Stimulated activated CD8-positive, alpha-beta memory T cell treated with anti-CD3 and anti-CD28 coated beads, Interleukin-7, amount 100 ng/mL, for 4 hours (primary cell): ENCODE measurements at places on chromosomes 5 and 9.

DNA sequence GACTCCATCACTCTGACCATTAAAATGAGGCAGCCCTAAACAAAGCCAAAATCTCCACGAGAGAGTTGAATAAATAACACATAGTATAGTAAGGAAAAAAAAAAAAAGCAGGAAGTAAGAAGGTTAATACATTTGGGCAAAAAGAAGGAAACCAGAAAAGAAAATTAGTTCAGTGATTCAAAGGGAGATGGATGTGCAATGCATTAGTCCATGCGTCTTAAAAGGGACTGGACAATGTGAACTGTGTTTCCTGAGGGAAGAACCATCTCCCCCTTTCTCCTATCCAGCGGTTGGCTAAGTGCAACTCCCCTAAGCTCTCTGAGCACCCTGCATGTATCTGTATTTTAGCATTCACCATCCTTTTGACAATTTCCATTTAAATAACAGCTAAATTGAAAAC is 1.4 kb downstream of the ANKRA2 start:
- DNase-seq, result no peak

DNA sequence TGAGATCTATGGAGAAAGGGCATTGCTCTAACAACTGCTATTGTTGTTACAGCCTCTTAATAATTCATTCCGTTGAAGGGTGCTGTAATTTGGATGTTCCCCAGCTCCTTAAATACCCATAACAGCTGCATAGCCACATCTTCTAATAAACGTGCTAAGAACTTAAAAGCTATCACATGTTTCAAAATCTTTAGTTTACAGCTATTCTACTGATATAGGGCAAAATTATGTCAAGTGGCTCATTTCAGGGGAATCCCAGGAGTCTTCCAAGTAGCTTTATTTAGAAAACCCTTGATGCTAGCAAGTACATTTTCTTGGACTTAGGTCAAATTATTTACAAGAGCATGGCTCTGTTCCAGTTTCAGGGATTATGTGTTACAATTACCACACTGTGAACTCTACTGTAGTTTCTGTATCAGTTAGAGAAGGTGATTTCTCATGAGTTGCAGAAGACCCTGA is 990.4 kb upstream of the ACO1 start:
- no peak for DNase-seq

DNA sequence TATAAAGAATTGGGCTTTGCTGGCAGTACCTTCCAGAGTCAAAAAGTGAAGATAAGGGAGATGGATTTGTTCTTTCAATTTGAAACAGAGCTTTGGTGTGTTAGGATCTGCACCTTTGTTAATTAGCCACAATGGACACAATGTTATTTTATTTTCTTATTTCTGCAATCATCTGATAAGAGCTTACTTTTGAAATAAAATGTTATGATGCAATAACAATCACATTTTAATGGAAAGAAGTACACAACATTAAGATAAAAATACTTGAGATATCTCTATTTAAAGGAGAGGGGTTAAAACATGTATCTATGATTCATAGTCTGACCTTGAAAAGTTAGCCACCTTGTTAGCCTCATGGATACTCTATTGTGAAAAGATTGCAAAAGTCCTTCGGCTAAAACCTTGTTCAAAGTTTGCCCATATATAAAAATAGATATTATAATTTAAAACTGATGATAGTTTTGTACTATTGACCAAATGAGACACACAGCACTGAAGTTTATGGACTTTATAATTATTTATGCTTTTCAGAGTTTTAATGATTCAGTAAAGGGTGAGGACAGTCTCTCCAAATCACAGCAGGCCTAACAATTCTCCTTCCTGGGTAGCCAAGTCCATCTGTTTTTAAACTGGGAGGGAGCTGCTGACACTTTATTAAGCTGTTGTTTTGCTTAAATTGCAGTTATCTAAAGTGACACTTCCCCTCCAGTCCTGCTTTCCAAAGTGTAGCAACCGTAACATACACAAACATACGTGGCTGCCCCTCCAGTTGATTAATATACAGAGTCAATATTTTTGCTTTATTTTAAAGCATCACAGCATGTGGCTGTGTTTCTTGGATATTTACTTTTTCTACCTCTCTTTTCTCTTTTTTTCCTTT is 47.6 kb upstream of the DAP start:
- no peak for DNase-seq

DNA sequence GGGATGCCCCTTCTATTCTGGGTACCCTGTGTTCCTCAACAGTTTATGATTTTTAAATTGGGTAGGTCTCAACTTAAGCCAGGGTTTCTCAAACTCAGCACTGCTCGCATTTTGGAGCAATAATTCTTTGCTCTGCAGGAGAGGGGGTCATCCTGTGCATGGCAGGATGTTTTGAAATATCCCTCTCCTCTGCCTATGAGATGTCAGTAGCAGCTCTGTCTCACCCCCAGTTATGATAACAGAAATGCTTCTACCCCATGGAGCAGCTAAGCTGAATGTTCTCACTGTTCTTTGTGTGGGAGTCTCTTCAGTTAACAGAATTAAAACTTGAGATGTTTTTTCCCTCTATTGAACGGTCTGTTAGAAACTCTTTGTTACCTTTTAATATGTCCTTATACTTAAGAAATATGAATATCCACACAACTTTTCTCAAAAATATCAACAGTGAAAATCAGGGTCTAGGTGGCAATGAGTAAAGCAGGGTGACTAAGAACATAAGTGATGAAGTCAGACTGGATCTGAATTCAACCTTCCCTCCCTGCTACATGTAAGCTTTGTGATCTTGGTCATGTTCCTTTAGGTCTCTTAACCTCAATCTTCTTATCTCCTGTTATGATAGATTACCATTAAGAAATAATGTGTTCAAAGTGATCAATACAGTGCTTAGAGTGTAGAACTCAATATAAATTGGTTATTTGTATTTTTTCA is 89.0 kb downstream of the CAMK4 start:
- no peak for DNase-seq

DNA sequence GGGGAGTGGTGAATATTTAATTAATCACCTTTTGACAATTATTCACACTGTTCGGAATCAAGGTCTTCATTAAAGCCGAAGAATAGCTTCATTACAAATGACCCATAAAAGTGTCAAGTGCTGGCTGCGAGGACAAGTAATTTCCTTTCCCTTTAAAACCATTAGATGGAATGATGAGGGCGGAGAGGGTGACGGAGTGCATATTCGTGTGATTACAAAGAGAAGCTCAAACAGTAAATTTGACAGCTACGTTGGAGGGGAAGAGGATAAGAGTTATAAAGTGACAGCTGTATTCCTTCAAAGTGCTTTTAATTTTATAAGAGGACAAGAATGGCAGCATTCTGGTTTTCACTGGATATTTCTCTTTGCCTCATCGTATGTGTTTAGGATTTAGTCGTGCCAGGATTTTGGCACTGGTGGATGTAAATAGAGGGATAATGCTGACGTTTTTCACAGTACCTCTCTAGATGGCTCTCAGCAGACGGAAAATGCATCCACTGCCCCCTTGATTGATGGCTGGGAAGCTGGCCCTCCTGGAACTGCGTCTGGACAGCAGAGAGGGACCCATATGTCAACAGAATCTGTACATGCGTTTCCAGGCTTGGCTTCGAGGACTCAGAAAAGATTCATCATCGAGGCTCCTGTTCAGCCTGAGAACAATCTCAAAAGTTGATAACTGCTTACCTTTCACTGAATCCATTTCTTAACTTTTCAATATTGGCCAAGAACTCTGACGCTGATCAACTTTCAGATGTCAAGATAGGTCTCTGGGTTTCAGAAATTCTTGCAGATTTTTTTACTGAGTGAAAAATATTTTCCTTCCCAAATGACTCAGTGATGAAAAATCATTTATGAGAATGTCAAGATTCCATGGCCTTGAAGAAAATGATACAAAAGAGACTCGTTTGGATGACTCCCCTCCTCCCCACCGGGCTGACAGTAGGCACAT is 50.4 kb upstream of the IRX2 start:
- no peak for DNase-seq

GRCh38 chr5:45680950-45681349 is 15.2 kb downstream of the HCN1 start:
- DNase-seq, result no peak

DNA sequence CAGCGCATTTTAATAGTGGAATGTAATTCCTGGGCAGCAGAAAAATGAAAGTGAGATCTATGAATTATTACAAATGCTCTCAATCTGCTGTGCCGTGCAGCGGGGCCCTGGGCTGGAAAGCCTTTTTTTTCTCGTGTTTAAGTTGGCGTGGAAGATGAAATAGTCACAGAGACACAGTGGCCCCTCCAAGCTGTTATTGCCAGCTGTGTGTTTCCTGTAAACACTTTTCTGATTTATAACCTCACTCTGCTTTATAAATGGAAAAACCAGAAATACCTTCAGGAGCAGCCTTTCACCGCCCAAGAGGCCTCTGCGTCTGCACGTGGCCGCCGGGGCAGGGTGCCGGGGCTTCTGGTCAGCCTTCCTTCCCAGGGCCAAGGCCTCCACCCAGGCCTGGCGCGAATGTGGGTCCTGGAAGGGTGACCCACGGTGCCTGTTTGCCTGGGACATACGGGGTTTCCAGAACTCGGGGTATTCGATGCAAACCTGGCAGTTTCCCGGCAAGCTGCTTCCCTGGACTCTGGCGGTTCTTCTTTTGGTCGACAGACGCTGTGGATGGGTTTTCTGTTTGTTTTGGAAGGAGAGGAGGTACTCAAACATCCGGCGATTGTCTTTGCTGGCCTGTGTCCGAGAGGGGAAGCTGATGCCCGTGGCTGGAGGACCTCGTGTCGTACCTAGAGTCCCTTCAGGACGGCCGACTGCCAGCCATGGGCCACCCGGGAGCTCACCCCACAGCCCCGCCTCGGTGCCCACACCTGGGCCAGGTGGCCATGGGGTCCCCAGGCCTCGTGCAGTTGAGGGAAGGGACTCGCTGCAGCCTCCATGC is 256.7 kb downstream of the PARP8 start:
- no peak for DNase-seq

DNA sequence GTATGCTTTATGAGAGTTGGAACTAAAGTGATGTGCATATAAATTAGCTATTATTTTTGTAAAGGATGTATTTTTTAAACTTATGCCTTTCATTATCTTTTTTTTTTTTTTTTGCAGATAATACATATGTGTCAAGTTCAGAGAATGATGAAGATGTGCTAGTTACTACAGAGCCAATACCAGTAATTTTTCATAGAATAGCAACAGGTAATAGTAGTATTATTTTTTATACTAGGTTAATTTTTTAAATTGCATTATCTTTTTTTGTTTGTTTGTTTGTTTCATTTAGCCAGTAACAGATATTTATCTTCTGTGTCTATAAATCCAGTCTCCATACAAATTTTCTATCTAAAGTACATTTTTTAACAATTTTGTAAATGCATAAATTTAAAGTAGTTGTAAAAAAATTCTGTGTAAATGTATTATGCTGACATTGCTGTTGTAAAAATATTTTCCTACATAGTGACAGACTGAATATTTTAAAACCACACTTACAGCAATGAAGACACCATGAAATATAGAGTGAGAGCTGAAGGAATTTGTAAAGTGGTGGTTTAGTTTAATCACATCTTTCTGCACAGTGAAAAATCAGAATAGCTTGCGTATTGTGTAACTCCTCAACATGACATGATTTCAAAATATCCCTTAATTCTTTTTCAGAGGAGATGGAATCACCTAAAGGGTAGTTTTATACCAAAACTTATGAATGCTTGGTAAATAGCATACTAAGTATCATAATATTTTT is 93.3 kb downstream of the PARP8 start:
- no peak for DNase-seq

- DNase-seq, result no peak
These were observed 77.6 kb downstream of the SIL1 start for GRCh38 chr5:139120521-139120920.
